ENCODE measurements at places on chromosomes 11 and 22. TPM values are rescaled to one million over a fixed set of nuclear protein-coding genes. Genes with fewer than 3 reads are reported as not detected.
A peak's percentile ranks its signal among the peaks of the same experiment; 100 is the strongest.

DNA sequence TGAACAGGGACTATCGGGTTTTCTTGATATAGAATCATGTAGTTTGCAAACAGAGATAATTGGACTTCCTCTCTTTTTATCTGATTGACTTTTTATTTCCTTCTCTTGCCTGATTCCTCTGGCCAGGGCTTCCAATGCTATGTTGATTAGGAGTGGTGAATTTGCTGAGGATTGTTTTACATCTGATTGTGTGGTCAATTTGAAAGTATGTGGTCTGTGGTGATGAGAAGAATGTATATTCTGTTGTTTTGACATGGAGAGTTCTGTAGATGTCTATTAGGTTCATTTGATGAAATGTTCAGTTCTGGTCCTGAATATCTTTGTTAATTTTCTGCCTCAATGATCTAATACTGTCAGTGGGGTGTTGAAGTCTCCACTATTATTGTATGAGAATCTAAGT, 713.2 kb upstream of the CCDC179 start:
- no peak overlapping the region for H3K4me3 ChIP-seq
- no peaks in the 10 kb centered on the region for H3K27me3 ChIP-seq
- no peak for DNase-seq
- H3K4me1 ChIP-seq = no peaks in the 10 kb centered on the region

DNA sequence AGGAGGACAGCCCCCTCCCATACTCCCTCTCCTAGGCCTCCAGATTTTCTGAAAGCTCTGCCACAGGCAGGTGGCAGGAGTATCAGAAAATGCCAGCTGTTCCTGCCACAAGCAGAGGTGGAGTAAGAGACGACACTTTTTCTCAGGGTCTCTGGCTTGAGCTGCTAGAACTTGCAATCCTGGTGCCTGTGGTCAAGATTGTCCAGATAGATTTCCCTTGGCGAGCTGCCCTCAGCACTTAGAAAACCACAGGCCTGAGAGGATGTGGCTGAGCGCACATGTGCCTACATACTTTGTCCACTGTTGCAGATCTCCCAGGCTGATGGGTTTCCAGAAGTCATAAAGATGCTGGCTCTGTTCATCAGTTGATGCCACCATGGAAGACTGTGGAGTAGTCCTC, 65.7 kb upstream of the NAV2 start:
- H3K4me1 ChIP-seq = peaks cover 13% of the 10 kb centered on the region
- H3K4me3 ChIP-seq = no peak overlapping the region
- H3K36me3 ChIP-seq = no peaks in the 10 kb centered on the region
- no peak overlapping the region for H3K27ac ChIP-seq
- no peaks in the 10 kb centered on the region for H3K27me3 ChIP-seq
- DNase-seq = no peak

SEZ6L gene
- not detected for total RNA-seq

CYTH4 gene
- 130 TPM for total RNA-seq

GRCh38 chr22:19499880-19500242, 20.1 kb downstream of the CDC45 start:
- H3K4me3 ChIP-seq = no peak overlapping the region
- no peak overlapping the region for H3K27ac ChIP-seq
- H3K4me1 ChIP-seq = no peaks in the 10 kb centered on the region

DNA sequence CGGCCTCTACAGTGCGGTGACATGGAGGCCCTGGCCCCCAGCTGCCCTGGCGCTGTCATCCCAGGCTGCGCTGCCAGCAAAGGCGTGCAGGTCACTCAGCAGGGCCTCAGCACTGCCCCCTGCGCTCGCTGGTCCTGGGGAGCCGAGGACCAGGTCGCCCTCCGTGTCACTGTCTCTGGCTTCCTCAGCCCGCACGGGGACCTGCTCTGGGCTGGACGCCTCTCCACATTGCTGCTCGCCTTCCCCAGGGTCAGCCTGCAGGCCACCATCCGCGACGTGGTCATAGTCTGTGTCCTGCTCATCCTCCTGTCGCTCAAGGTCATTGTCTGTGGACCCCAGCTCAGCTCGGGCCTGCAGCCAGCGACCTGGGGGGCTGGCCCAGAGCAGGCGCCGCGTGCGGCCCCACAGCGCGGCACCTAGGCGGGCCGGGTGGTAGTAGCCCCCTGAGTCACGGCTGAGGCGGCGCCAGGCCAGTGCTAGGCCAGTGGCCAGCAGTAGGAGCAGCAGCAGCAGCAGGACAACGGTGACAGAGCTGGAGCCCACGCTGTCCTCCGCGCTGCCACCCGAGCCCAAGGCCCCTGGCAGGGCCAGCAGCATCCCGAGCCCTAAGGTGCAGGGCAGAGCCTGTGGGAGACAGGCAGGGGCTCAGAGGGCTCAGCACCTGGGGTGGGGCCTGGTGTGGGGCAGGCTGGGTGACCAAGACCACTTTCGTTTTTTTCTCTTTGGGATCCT, 1.6 kb downstream of the PTPRCAP start:
- peak overlapping the region; percentile 41 for H3K27ac ChIP-seq
- H3K27me3 ChIP-seq = no peaks in the 10 kb centered on the region

- H3K27me3 ChIP-seq = no peaks in the 10 kb centered on the region
- H3K4me3 ChIP-seq = no peak overlapping the region
- H3K36me3 ChIP-seq = no peaks in the 10 kb centered on the region
Measured at GRCh38 chr22:23094260-23094659, 23.9 kb downstream of the GNAZ start.

DNA sequence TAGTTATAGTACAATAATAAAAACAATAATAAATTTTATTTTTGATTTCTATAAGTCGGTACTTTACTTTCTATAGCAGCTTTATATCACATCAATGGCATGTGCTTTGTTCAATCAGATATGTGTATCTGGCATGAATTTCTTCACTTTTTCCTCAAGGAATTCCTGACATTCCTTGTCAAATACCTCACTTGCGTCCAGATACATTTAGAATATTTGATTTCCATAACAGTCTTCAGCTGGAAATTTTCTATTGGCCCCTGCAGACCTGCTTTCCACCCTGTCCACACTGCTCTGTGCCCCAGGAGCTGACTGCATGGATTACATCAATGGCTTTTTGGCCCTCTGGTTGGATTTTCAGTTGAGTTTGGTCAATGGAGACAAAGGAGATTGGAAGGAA, 93.2 kb downstream of the FAR1 start:
- H3K27me3 ChIP-seq = no peaks in the 10 kb centered on the region
- no peaks in the 10 kb centered on the region for H3K4me1 ChIP-seq
- DNase-seq = no peak
- no peaks in the 10 kb centered on the region for H3K36me3 ChIP-seq
- H3K27ac ChIP-seq = no peak overlapping the region

MMP13 gene
- total RNA-seq = not detected

- no peaks in the 10 kb centered on the region for H3K27me3 ChIP-seq
- no peak overlapping the region for H3K4me3 ChIP-seq
- H3K27ac ChIP-seq = no peak overlapping the region
Measured at GRCh38 chr11:132024587-132025295, 654.3 kb downstream of the NTM start.

GRCh38 chr22:42389143-42389542, 43.1 kb downstream of the NFAM1 start:
- no peak for DNase-seq
- no peak overlapping the region for H3K4me3 ChIP-seq
- no peaks in the 10 kb centered on the region for H3K27me3 ChIP-seq
- H3K4me1 ChIP-seq = no peaks in the 10 kb centered on the region
- H3K27ac ChIP-seq = no peak overlapping the region

- H3K27ac ChIP-seq = no peak overlapping the region
- H3K36me3 ChIP-seq = no peaks in the 10 kb centered on the region
- H3K4me1 ChIP-seq = no peaks in the 10 kb centered on the region
- peaks cover 2% of the 10 kb centered on the region for H3K27me3 ChIP-seq
Measured at GRCh38 chr11:120914601-120915000, 109.3 kb upstream of the TBCEL start.

DNA sequence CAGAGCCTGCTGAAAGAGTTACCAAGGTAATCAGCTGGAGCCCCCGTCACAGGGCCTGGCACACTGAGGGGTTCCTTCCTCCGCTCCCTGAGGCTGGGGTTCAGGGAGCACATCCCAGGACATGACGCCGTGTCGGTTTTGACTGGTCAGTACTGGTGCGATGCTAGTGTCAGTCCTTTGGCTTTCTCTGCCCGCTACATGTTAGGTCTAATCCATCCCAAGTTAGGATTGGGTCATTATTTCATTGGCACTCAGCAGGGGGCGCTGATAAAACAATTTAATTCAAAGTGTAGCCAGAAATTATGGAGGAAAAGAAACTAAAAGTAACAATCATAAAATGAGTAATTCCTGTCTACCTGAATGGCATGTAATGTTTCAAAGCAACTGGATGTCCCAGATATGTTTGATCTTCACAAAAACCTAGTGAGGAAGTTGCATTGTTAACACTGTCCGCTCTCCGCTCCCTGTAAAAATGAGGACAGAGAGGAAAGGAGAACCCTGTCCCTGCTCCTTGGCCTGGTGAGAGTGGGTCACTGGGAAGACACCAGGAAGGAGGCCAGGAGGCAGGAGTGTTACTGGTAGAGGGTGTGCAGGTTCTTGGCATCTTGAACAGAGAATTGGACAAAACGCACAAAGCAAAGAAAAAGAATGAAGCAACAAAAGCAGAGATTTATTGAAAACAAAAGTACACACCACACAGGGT, 27.1 kb downstream of the TSKU start:
- peaks cover 8% of the 10 kb centered on the region for H3K4me1 ChIP-seq
- no peak overlapping the region for H3K27ac ChIP-seq
- no peaks in the 10 kb centered on the region for H3K27me3 ChIP-seq
- no peaks in the 10 kb centered on the region for H3K36me3 ChIP-seq
- H3K4me3 ChIP-seq = no peak overlapping the region

GRCh38 chr11:2516276-2517015, 71.6 kb downstream of the KCNQ1 start:
- no peak for DNase-seq
- H3K27me3 ChIP-seq = no peaks in the 10 kb centered on the region
- H3K4me3 ChIP-seq = no peak overlapping the region

DNA sequence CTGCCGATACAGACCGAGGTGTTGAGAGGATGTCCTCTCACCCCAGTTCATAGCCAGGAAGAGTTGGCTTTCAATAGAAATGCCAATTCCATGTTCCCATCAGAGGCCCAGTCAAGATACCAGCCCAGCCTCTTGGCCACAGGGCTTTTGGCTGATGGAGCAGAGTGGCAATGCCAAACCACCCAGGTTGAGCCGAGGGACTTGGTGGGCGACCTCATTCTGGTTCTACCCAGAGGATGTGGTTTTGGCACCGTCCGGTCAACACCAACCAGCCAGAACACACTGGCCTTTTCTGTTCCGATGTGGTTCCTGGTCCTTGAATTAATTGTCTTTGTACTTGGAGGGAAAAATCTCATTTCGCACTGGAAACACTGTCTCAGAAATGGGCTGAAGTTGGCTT, 60.5 kb downstream of the COMMD9 start:
- no peak overlapping the region for H3K4me3 ChIP-seq
- H3K27me3 ChIP-seq = no peaks in the 10 kb centered on the region
- no peak for DNase-seq
- peaks cover 7% of the 10 kb centered on the region for H3K4me1 ChIP-seq
- H3K36me3 ChIP-seq = no peaks in the 10 kb centered on the region

DNA sequence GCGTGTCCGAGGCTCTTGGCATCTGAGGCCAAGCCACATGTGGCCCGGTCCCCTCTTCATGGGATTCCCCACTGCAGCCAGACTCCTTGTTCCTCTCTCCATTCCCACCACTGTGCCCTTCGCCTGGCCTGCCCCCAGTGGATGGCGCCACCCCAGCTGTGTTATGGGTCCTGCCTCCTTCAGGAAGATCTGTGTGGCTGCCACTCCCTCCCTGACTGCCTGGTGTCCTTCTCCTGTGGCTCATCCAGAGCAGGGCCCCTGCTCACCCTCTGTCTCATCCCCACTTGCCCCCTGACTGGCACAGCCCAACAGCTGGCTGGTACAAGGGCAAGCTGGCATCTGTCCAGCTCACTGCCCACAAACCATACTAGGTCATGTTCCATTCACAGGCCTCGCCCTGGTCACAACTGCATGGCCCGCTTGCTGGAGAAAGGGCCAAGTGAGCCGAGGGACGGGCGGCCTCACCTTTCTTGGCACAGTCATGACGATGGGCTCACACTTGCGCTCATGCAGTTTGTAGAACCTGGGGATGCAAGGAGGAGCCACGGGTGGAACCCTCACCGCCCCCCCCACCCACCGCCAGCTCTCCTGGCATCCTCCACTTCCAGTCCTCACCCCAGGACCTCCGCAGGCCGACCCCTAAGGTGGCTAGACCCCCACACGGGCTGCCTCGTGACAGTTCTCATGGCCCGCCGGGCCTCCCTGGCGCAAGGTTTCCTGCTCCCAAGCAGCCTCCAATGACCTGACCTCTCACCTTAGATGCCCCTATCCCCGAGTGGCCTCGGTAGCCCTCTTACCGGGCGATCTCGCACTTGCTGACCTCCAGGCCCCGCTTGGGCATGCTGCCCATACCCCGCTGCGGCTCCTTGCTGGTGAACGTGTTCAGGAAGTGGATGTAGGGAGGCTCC, 2.1 kb upstream of the PTPRCAP start:
- H3K27ac ChIP-seq = peak overlapping the region; percentile 53
- no peak overlapping the region for H3K4me3 ChIP-seq
- H3K27me3 ChIP-seq = no peaks in the 10 kb centered on the region
- DNase-seq = no peak

DNA sequence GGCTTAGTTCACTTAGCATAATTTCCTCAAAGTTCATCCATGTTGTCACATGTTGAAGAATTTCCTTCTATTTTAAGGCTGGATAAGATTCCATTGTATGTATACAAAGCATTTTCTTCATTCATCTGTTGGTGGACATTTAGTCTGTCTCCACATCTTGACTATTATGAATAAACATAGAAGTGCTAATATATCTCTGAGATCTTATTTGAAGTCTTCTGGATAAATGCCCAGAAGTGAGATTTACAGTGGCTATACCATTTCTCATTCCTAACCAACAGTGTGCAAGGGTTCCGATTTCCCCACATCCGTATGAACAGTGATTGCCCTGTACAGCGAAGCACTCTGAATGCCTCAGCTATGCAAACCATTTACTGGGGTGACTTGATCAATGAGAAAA, 6.6 kb upstream of the ZFTA start:
- no peaks in the 10 kb centered on the region for H3K36me3 ChIP-seq
- H3K4me3 ChIP-seq = no peak overlapping the region
- H3K27ac ChIP-seq = no peak overlapping the region
- no peak for DNase-seq

DNA sequence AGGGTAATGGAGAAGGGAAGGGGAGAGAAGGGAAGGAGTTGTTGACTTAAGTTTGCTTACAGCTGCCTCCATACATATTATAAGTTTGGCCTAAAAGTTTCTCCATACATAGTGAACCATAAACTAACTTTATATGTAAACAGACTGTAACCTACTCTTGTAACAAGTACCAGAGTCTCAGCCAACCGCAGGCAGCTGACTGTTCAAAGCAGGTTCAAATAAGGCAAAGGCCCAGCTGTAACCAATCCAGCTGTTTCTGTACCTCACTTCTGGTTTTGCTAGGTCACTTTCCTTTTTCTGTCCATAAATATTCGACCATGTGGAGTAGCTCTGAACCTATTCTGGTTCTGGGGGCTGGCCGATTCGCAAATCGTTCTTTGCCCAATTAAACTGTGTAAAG, 591.2 kb downstream of the INSC start:
- no peaks in the 10 kb centered on the region for H3K36me3 ChIP-seq
- H3K4me3 ChIP-seq = no peak overlapping the region
- H3K27ac ChIP-seq = no peak overlapping the region
- no peak for DNase-seq
- no peaks in the 10 kb centered on the region for H3K4me1 ChIP-seq
